Left lung (tissue), 14 donors: ENCODE measurements at places on chromosomes 12 and 14. TPM values are rescaled to one million over a fixed set of nuclear protein-coding genes. Genes with fewer than 3 reads are reported as not detected.

DNA sequence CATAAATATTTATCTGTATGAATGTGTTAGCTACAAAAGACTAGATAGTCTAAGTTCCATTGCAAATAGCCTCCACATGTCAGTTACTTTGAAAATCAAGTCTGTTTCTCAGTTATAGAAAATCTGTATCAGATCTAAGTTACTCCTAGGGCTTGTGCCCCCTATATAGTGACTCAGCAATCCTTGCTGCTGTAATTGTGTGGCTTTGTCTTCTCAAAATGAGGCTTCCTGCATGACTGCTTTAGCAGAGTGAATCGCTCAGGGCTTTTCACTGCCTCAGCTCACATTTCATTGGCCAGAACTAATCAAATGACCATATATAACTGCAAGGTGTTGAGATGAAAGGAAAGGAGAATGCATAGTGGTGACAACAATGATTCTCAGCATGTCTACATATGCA, 552.2 kb upstream of the STXBP6 start:
- no peaks in the 10 kb centered on the region for H3K27me3 ChIP-seq
- H3K27ac ChIP-seq, result no peak overlapping the region
- H3K4me3 ChIP-seq, result no peak overlapping the region
- no peaks in the 10 kb centered on the region for H3K4me1 ChIP-seq
- DNase-seq, result no peak
- no peaks in the 10 kb centered on the region for H3K36me3 ChIP-seq

DNA sequence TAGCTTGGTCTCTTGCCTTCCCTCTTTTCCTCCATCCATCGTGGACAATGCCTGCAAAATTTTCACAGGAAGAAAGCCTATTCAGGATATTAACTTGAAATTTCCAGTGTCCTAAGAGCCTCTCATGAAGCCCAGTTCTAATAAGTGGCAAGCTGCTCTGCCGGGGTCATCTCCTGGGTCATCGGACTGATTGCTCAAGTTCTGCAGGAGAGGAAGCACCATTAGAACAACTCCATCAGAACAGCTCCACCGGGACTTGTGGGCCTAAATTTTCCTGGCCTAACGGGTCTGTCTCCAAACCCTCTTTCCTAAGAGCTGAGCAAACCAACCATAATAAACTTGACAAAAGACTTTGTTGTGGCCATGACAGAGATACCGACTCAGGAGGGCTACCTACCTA, 13.9 kb downstream of the ERG28 start:
- H3K4me1 ChIP-seq, result peaks cover 16% of the 10 kb centered on the region
- no peak for DNase-seq
- no peak overlapping the region for H3K4me3 ChIP-seq
- H3K36me3 ChIP-seq, result no peaks in the 10 kb centered on the region

- no peak overlapping the region for H3K27ac ChIP-seq
- no peak overlapping the region for H3K4me3 ChIP-seq
- no peaks in the 10 kb centered on the region for H3K4me1 ChIP-seq
- no peak for DNase-seq
- no peaks in the 10 kb centered on the region for H3K36me3 ChIP-seq
Measured at GRCh38 chr12:99436584-99436983, 211.0 kb upstream of the GARIN6 start.

The POTEM gene
- not detected for total RNA-seq

The HPD gene
- total RNA-seq, result 0.85 TPM
